Activated T-helper 1 cell treated with anti-CD3 and anti-CD28 coated beads, Interleukin-12 subunit alpha, Interleukin-12 subunit beta, Interleukin-2, Interleukin-4 antibody, amounts not matched to agents 30 ng/mL and 10 ng/mL and 1 ng/mL, durations not matched to agents 14 hours and 24 hours and 36 hours (primary cell): ENCODE measurements at places on chromosomes 4 and X. TPM values are rescaled to one million over a fixed set of nuclear protein-coding genes. Genes with fewer than 3 reads are reported as not detected.

GRCh38 chr4:128006592-128006991 is 41.4 kb downstream of the ABHD18 start:
- DNase-seq, result no peak
- H3K4me3 ChIP-seq, result no peak overlapping the region
- peaks cover 2% of the 10 kb centered on the region for H3K4me1 ChIP-seq

DNA sequence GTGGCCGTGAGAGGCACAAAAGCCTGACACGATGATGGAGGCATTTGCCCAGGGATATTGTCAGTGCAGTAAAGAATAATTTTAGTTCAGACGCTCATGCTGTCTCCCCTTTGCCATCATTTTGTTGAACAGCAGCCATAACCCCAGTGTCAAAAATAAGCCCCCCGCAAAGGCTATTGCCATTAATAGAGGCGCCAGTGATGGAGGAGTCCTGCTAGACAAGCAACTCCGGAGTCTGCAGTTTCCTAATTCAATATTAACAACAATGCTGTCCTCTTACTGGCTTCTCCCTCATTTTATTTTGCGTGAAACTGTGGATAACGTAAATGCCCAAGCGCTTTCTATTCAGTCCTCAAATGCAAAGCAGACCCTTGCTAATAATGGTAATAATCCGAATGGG is 603 bp upstream of the SMS start:
- DNase-seq, result no peak
- peaks cover 35% of the 10 kb centered on the region for H3K4me1 ChIP-seq
- H3K27me3 ChIP-seq, result no peaks in the 10 kb centered on the region
- peak overlapping the region; percentile 68 for H3K4me3 ChIP-seq

Gene KCNIP4
- total RNA-seq, result not detected in 2 replicates

DNA sequence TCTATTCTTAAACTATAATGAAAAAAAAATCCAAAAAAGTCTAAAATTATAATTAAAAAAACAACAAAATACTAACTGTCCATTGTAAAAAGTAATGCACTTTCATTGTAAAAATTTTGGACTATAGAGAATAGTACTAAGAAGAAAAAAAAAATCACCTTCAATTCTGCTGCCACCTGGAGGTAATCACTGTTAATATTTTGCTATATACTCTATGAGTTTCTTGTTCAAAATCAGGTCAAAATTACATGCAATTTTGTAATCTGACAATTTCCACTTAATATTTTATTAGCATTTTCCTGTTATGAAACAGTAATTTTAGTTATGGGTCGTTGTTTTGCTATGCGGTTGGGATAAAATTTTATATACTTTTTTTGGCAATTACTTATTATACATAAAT is 62.0 kb downstream of the HTT start:
- DNase-seq, result no peak
- no peak overlapping the region for H3K27ac ChIP-seq
- no peaks in the 10 kb centered on the region for H3K27me3 ChIP-seq
- H3K36me3 ChIP-seq, result peaks cover 23% of the 10 kb centered on the region

DNA sequence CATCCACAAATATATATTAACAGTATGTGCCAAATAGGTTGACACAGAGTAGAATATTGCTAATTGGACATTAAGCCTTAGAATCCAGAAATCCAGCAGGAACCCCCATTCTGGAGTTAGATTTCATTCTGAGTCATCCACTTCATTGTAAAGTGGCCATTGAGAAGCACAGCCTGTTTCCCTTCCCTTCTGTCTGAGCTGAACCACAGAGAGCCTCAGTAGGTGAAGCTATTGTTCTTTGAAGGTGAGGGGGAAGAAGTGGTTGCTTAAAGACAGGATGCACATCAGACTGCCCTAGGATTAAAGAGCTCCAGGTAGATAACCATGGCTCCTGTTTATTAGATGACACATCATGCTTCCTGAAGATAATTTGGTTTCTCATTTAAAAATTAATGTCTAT is 30.6 kb upstream of the MCF2 start:
- H3K36me3 ChIP-seq, result peaks cover 18% of the 10 kb centered on the region
- no peak for DNase-seq
- no peaks in the 10 kb centered on the region for H3K27me3 ChIP-seq

GRCh38 chr4:184384810-184385557 is 89.4 kb downstream of the IRF2 start:
- peaks cover 59% of the 10 kb centered on the region for H3K36me3 ChIP-seq
- no peak for DNase-seq
- H3K4me1 ChIP-seq, result peaks cover 74% of the 10 kb centered on the region

- DNase-seq, result no peak
- H3K4me1 ChIP-seq, result peaks cover 24% of the 10 kb centered on the region
- H3K27ac ChIP-seq, result no peak overlapping the region
- no peaks in the 10 kb centered on the region for H3K27me3 ChIP-seq
- H3K36me3 ChIP-seq, result peaks cover 9% of the 10 kb centered on the region
These were observed 24.4 kb upstream of the PLAC8 start for GRCh38 chr4:83138946-83139345.

Gene AVPR2
- total RNA-seq, result not detected in 2 replicates

- no peak for DNase-seq
- H3K4me1 ChIP-seq, result peaks cover 10% of the 10 kb centered on the region
- H3K27ac ChIP-seq, result peak overlapping the region; percentile 40
- H3K36me3 ChIP-seq, result no peaks in the 10 kb centered on the region
- no peaks in the 10 kb centered on the region for H3K27me3 ChIP-seq
- peak overlapping the region; percentile 86 for H3K4me3 ChIP-seq
These were observed 1.3 kb downstream of the AMER1 start for GRCh38 chrX:64204252-64204651.

Gene NOX1
- total RNA-seq, result not detected in 2 replicates

GRCh38 chrX:20315140-20315539 is 48.4 kb upstream of the RPS6KA3 start:
- no peaks in the 10 kb centered on the region for H3K4me1 ChIP-seq
- H3K27ac ChIP-seq, result no peak overlapping the region
- H3K4me3 ChIP-seq, result no peak overlapping the region
- H3K27me3 ChIP-seq, result no peaks in the 10 kb centered on the region

- H3K27ac ChIP-seq, result no peak overlapping the region
- H3K4me3 ChIP-seq, result no peak overlapping the region
- no peaks in the 10 kb centered on the region for H3K27me3 ChIP-seq
- no peak for DNase-seq
- no peaks in the 10 kb centered on the region for H3K36me3 ChIP-seq
These were observed 556.5 kb upstream of the NR3C2 start for GRCh38 chr4:148998719-148999118.
